Glomerular endothelial cell (primary cell): ENCODE measurements at places on chromosomes 12 and 14.

DNA sequence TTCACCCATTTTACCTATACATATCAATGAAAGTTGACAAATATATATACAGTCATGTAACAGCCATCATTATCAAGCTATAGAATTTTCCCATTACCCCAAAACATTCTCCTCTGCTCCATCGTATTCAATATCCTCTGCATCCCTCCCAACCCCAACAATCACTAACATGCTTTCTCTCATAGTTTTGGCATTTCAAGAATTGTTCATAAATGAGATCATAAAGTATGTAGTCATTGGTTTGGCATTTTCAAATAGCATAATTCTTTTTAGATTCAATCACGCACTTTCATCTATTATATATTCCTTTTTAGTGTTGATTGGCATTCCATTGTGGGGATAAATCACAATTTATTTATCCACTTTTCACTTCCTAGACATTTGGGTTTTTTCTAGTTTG, 866.0 kb upstream of the TMEM132C start:
- DNase-seq: no peak

- no peak for DNase-seq
These were observed 99.4 kb downstream of the NINJ2 start for GRCh38 chr12:563787-564298.

GRCh38 chr12:52049286-52049685, 2.0 kb upstream of the NR4A1 start:
- no peak for DNase-seq

- no peak for DNase-seq
These were observed 129.0 kb downstream of the ASCL4 start for GRCh38 chr12:107903341-107904061.

DNA sequence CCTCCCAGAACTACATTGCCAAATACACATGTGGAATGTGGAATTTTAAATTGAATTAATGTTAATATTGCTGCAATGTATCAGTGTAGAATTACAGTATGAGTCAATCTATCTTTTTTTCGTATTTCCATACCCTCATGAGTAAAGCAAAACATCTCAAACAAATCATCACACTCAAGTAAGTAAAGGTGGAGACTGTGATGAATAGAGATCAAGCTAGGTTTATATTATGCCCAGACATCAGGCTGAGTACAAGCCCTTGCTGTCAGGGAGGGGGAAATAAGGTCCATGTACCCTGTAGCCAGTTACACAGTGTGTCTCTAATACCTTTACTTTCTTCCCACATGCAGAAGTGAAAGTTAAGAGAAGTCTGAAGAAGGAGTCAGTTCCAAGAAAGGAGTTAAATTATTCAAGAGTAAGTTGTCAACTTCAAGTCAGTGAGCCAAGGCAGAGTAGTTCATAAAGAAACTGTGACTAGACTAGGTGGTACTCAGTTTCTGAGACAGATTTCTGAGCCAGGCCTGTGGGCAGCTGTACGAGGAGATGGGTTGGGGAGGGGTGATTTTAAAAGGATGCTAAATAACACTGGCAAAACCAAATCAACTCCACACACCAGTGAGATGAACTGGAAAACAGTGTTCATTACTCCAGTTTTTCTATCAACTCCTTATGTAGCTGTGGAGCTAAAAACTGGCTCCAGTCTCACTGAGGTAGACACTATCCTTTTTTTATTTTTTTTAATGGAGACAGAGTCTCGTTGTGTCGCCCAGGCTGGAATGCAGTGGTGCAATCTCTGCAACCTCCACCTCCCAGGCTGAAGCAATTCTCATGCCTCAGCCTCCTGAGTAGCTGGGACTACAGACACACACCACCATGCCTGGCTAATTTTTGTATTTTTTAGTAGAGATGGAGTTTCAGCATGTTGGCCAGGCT, 23.8 kb upstream of the STK38L start:
- DNase-seq: no peak

DNA sequence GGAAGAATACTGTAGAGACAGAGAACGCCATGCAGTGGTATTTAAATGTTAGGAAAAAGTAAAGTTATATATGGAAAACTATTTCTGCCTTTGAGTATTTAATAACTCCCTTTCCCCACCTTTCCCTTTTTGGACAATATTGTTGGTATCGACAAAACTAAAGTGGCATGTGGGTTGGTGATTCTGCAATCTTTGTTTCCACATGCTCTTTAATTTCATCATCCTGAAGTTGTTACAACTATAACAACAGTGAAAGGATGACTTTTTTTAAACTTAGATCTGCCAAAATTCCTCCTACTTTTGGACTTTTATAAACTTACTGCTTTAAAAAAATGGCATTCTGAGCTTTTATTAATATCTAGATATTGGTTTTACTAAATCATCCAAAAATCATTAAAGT, 25.3 kb downstream of the TTC8 start:
- no peak for DNase-seq

DNA sequence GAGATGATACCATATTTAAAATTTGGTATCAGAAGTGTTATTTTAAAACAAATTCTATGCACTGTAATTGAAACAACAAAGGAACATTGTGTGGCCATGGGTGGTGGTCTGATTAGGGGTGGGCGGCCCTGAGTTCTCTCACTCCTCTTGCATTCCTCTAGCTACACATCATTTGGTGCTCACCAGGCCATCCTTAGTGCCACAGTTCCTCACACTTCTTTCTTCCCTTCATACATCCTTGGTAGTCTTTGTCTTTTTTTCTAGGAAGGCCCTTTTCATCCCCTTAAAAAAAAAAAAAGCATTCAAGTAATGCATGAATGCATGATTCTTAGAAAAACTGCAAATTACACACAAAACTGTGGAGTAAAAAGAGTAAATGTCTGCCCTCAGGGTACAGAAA, 2.4 kb upstream of the MANSC4 start:
- no peak for DNase-seq

DNA sequence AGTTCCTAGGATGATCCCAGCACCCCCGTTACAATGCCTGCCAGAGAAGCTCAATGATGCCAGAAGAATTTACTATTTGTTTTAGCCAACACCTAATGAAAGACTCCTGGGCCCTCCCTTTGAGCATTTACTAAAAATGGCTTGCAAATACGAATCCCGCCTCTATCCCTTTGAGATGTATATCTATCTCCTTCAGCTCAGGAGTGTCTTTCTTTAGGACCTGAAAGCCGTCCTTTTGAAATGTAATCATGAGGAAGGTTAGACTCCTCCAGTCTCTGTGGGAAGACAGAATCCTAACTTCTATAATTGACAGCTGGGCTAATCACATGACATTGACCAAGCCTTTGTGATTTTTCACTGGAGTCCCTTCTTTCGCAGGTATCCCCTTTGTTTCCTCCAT, 19.2 kb upstream of the DYNC1H1 start:
- no peak for DNase-seq

GRCh38 chr12:128313931-128314330, 47.0 kb downstream of the TMEM132C start:
- no peak for DNase-seq

- DNase-seq: no peak
These were observed 322.6 kb upstream of the TMTC1 start for GRCh38 chr12:30106204-30106965.

GRCh38 chr12:117587631-117588287, 226.3 kb upstream of the NOS1 start:
- DNase-seq: peak; percentile 5

DNA sequence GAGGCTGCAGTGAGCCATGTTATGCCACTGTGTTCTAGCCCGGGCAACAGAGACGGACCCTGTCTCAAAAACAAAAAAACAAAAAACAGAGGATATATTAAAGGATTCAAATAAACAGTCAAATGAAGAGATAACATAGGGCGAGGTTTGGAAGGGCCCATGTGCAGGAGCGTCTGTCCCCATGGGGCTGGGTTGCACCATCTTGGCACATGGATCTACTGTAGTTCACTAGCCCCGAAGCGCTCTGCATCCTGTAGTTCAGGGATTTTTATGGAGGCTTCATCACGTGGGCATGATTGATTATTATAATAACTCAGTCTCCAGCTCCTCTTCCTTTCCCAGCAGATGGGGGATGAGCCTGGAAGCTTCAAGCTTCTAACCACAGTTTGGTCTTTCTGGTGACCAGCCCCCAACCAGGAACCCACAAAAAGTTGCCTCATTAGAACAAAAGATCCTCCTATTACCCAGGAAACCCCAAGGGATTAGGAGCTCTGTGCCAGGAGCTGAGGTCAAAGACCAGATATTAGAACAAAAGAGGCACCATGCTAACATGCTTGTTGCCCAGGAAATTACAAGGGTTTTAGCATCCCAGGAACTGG, 59.9 kb downstream of the HCAR2 start:
- DNase-seq: no peak

DNA sequence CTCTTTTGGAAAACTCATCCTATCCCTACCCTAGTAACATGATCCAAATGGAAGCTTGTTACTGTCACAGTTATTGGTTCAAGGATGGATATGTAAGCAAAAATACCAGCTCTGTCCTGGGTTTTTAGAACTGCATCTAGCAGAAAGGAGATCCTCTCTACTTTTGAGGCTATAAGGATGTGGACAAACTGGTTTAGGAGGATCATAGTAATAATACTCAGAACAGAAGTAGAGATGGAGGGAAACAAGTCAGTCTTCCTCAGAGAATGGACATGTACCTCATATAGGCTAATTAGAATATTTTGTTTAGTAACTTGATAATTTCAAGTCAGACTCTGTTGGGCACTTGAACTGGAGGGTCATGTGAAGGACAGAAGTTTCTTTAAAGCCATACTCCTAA, 26.6 kb downstream of the FUT8 start:
- no peak for DNase-seq

GRCh38 chr14:54177641-54178621, 218.9 kb upstream of the CDKN3 start:
- DNase-seq: no peak

- no peak for DNase-seq
These were observed 155.5 kb downstream of the SLC15A5 start for GRCh38 chr12:16121953-16122352.

DNA sequence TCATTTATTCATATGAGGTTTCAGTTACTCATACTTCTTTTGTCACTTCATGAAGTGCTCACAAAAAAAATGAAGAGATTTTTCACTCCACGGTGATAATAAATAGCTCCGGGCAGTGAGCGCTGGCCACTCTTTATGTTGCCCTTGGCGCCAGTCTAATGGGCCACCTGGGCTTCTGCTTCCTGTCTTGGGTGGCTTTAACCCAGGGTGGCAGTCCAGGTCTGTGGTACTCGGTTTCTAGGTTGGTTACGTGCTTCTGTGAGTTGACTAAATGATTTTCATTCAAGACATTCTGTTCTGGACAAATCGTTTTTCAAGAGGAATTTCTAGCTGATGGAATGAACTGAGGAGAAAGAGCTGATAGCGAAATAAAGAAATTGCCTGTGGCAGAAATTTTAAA, 34.6 kb upstream of the NID2 start:
- no peak for DNase-seq

GRCh38 chr14:99966037-99966835, 99.0 kb upstream of the EVL start:
- DNase-seq: no peak

GRCh38 chr14:68216079-68216478, 396.5 kb downstream of the RAD51B start:
- no peak for DNase-seq

DNA sequence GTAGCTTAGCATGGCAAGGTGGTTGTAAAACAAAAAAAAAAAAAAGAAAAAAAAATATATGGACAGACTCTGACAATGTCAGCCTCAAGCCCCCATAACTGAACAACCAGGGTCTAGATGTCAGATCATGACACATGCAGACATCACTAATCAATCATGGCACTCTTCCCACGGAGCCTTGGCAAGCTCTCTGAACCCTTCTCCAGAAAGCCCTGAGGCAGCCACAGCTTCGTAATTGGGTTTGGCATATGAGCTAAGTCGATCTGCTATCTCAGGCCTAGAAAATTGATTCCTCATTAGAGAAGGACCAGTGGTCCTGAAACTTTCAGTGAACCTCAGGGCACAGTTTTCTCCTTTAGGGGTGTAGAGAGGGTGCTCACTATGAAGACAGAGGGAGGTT, 112.2 kb downstream of the GPR135 start:
- no peak for DNase-seq

GRCh38 chr12:121033625-121034349, 5.3 kb downstream of the OASL start:
- DNase-seq: no peak

DNA sequence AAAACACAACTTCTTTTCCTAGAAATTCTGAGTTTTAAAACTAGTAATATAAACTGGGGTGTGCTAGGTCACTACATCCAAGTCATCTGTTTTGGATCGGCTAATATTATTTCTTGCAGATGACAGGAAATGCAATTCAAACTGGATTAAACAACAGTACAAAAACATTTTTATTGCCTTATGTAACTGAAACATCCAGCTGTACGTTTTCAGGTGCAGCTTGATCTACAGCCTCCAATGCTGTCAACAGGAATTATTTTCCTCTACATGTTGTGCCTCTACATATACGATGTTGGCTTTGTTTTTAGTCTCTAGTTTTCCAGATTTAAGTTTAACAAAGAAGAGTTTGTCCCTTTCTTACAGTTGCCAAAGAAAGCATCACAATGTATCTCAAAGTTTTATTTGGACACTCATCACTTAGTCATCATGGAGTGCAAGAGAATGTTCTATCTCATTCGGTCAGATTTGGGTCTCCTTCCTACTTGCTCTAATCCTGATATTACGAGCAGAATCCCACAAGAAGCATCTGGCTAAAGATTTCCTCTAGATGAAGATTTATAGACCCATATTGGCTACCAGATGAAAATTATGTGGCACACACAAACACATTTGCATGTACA, 326.7 kb downstream of the SLC6A15 start:
- no peak for DNase-seq

GRCh38 chr12:49548822-49549648, 10.2 kb downstream of the KCNH3 start:
- no peak for DNase-seq

DNA sequence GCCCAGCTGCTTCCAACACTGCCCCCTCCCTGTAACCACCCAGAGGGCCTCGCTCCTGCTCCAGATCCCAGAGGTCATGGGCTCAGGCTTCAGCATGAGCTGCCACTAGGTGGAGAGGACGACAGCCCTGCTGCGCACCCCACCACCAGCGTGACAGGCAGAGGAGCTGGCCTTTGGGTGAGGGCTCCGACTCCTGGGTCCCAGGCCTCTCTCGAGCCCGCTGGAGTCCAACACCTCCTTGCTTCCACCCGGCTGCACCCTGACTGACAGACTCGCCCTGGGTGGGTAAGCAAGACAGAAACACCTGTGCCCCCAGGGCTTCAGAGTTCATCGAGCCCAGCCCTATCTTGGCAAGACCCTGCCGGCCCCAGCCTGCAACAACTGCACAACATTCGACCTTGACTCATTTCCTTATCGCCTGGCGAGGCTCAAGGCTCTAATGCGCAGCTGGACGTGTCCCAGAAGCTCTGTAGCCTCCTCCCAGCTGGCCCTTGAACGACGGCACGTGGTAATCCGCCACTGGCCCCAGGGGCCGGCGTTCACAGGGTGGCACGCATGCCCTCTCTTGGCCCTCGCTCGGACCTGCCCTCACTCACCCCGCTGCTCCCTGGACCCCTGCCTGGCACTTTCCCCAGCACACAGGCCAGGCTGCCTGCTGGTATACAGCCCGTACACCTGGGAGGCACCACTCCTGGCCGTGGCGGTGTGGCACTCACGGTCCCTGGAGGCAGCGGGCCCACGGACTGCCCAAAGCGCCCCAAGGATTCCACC, 28.0 kb downstream of the VPS37B start:
- DNase-seq: no peak

- no peak for DNase-seq
These were observed 989 bp upstream of the DRAM1 start for GRCh38 chr12:101876322-101876860.
